ENCODE measurements at places on chromosomes 6 and 20.

DNA sequence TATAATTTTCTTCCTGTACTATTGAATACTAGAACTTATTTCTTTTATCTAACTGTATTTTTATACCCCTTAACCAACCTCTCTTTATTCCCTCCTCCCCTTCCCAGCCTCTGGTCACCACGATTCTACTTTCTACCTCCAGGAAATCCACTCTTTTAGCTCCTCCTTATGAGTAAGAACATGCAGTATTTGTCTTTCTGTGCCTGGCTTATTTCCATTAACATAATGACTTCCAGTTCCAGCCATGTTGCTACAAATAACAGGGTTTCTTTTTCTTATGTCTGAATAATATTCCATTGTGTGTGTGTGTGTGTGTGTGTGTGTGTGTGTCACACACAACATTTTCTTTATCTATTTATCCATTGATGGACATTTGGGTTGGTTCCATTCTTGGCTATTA, 152.3 kb upstream of the OLIG3 start:
- DNase-seq: no peak

GRCh38 chr20:33351696-33352095, 49.6 kb downstream of the CDK5RAP1 start:
- DNase-seq: no peak

- DNase-seq: no peak
Observed at GRCh38 chr6:108610270-108610839, 49.6 kb downstream of the FOXO3 start.

DNA sequence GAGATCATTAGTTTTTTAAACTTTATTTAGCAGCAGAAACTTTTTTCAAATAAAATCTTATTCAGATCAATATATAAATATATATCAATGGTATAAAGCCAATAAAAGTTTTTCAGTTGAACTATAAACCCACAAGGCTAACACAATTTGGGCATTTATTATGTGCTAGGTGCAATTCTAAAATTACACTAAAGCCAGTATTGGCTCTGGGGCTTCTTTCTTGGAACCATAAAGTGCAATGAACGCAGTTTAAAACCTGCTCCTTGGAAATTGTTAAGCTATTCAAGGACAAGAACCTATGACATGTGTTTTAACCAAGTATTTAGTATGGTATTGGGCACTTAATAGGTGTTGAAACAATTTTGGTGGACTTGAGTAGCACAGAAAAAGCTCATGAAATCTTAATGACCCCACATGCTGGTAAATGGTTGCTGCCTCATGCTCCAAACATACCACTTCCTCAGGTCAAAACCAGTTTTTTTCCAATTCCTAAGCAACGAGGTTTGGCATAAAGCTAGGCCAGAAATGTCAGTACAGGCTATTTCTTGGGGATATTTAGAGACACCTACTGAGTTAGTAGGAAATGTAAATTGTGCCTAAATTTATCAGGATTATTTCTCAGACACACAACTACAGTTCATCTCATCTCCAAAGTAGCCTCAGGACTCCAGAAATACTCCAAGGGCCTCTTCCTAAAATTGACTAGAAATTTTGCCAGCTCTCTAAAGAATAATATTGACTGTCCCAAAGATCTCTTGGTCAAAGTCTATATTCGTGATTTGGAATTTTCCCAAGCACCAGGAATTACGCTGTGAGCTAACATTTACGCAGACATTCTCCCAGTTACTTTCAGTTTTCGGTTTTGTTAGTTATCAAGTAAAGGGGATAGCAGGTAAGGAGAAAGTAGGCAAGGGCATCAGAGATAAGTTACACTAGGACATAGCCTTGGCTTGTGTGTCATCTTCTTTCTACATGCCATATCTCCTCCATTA, 90.9 kb upstream of the LGSN start:
- no peak for DNase-seq

DNA sequence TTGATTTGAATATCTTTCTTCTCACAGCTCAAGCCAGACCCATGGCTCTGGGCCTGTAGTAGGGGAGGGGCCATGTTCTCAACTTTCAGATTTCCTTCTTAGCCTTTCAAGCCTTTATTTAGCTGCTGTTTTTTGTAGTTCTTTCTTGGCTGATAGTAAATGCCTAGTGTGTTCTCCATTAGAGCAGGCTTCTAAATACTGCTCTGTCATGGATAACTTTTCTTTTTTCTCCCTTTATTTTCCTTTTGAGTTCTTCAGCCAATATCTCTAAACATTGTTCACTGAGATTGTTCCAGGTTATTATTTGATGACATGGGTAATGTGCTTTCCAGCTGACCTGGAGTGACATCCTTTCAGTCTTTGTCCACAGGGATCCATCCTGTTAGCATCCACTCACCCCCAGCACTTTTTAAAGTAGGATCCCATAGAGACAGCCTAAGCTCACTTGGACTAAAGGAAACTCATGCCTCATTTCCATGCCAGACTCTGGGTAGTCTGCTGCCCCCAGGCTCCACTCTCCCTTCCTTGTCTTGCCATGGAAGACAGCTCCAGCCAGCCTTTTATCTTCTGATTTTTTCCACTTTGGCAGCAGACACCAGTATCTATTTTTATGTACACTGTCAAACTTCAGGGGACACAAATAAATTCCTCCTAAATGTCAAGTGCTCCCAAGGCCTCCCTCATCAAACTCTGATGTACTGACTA, 645.6 kb downstream of the RNF144B start:
- DNase-seq: no peak
